GM04504 (cell line): ENCODE measurements at places on chromosomes 6 and 20.

- DNase-seq = no peak
Measured at GRCh38 chr20:33063271-33063670, 9.6 kb downstream of the BPIFB3 start.

DNA sequence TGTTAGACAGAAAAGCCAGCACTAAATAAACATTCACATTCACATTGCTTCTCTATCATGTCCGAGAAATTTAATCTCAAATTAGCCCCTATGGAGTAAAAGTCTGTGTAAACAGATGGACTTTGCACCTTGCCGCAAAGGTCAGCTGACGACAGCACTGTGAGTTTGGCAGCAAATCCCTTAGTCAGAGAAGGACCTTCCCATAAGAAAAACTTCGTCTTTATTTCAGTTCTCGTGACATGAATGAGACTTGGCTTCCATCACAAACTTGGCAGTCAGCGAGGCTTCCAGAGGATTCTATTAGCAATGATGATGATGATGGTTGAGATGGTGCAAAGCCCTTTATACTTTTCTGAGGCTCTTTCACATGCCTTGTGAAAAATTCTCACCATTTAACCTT is 133.7 kb upstream of the IFNGR1 start:
- DNase-seq = no peak

- DNase-seq = no peak
Measured at GRCh38 chr6:83708970-83709747, at the start of gene SNAP91. TSS of gene SNAP91 (minus strand) at chr6:83709101. CDS start at chr6:83707927, 1,174 bp downstream.

DNA sequence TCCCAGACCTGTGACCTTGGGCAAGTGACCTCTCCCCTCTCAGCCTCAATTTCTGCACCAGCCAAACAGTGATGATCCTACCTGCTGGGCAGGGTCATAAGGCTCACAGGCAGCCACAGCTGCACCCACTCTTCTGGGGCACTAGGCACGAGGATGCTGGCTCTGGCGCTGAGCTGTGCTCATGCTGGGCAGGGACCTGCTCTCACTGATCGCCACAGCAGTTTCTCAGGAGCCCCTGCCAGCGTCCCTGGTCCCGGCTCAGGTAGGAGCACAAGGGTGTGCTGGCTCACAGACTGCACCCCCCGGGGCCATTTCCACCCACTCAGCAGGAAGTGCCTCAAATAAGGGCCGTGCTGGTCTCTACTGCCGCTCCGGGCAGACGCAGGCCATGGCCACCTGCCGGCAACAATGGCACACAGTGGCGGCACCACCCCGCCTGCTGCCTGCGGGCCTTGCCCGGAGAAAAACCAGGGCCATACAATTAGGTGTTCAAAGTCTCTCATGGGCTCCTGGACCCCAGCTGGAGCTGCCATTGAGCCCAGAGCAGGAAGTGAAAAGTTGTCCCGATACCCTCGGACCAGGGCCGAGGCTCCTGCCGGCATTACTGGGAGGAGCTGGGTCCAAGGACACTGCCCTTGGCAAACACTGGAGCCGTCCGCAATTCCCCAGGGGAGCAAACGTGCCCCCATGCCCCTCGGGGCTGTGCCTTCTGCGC is 4.6 kb upstream of the CABLES2 start:
- DNase-seq = no peak

GRCh38 chr6:56958481-56958880 is 3.6 kb downstream of the BEND6 start:
- DNase-seq = no peak

DNA sequence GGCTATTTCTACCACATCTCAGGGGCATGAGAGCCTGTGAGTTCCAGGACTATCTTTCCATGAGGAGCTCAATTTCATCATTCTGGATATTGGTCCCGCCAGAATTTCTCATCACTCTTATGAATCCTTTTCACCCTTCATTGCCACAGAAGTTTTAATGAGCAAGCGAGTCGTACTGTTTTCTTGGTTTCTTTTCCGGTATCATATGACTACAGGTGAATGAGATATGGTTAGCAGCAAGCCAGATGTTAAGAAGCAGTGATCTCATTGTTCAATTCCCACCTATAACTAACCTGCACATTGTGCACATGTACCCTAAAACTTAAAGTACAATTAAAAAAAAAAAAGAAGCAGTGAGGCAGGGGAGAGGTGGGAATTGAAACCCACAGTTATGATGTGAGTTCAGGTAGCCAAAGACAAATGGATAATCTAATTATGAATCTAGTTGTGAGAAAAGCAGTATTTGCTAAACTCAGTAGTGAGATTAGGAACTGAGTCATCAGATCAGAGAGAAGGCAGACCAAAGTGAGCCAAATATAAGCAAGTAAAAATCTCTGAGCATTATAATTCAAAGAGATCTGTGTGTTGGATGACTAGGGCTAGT is 78.0 kb upstream of the ELOVL5 start:
- DNase-seq = no peak

DNA sequence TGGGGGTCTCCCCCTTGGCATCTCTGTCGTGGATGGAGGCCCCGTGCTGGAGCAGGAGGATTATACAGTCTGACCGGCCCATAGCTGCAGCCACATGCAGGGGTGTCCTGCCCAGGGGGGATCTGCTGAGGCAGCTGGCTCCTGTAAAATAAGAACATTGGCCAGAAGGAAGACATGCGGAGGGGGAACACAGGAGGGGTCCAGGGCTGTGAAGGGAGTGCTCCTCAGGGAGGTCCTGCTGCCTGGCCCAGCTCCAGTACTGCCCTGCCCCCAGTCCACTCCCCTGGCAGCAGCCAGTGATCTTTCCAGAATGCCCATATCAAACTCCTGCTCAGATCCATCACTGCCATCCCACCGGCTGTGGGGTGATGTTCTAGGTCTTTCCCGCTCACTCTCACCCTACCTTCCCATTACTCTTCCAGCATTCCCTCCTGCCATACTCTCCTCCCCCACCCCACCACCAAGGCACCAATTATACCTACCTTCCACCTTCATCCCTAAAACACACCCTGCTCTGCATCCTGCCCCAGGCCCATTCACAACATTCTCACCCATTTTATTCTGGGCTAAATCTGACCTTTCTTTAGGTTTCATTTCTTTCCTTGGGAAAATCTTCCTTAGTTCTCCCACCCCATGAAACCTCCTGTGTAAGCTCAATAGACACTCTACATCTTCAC is 9.7 kb downstream of the ANKRD60 start:
- DNase-seq = no peak

DNA sequence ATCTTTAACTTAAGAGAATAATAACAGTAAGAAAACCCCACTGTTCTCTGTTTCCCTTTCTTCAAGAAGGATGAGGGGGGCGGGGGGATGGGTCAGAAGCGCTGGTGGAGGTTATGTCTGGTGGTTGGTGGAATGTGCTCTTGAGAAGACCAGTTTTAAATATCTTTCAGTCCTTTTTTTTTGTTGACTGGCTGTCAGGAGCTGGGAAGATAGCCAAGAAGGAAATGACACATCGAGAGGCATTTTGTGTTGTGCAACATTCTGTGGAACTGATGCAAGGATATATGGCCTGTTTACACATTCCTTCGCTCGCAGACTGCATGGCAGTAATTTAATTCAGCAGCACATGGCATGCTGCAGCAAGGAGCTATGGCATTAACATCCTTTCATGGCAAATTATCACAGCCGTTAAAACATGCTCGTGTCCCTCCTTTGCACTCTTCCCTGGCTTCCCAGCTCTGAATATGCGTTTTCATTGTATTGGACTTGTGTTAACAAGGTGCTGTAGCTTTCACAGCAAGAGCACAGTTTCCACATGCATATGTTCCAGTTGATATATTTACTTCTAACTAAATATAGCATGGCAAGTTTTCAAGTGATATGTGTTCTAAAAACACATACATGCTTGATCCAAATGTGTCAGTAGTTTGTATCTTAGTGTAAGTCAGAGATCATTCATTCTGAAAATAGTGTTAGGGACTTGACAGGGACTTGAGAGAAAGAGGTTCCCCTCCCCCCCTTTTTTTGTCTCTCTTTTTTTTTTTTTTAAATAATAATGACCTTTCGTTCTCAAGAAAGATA is 68.2 kb upstream of the SUPT3H start:
- peak; percentile 98 for DNase-seq

DNA sequence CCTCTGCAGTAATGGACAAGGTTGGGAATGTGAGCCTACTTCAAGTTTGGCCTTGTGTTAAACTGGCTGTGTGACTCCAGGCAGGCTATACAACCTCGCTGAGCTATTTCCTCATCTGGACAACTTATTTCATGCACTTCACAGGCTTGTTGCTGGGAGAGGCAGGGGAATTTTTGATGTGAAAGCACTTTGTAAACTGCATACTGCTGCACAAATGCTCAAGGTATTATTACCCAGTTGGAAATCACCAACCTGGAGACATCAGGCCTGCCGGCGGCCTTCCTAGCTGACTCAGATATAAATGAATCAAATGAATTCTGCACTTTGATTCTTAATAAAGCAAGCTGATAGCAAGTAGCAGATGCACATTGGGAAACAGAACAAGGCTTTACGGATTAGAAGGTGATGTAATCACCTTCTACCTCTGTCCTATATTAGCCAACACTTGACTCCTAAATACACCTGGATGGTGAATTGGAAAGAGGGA is 10.1 kb downstream of the JARID2 start:
- no peak for DNase-seq

GRCh38 chr6:56370127-56370540 is 122.8 kb upstream of the COL21A1 start:
- DNase-seq = peak; percentile 43

DNA sequence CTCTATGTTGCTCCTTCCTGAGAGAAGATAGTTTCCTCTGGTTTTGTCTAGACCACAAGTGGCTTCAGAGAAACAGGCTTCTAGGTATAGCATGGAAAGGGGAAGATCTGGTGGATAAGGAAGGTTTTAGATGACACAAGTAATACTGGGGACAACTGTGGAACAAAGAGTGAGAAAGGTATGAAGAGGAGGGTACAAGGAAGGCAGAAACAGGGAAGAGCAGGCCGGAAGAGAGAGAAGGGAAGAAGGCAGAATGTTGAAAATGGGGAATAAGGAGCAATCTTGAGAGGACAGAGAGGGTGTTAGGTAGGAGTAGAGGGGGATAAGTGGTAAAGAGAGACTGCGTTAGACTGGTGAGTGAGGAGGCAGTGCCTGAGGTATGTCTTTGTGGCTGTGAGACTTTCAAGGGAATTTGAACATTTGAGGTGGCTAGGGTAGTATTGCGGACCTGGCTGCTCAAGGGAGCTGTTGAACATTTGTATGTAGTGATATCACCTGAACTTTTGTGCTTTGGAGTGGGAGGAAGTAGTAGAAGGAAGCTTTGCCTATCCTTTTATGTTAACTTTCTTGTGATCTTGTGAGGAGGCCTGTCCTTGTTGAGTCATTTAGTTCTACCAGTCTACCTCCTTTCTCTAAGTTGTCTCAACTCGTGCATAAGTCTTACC is 69.5 kb downstream of the FOXO3 start:
- DNase-seq = no peak

- peak; percentile 8 for DNase-seq
Measured at GRCh38 chr20:6122873-6123648, at the start of gene FERMT1. TSS of gene FERMT1 (minus strand) at chr20:6123030. CDS start at chr20:6119554, 3,476 bp downstream.

DNA sequence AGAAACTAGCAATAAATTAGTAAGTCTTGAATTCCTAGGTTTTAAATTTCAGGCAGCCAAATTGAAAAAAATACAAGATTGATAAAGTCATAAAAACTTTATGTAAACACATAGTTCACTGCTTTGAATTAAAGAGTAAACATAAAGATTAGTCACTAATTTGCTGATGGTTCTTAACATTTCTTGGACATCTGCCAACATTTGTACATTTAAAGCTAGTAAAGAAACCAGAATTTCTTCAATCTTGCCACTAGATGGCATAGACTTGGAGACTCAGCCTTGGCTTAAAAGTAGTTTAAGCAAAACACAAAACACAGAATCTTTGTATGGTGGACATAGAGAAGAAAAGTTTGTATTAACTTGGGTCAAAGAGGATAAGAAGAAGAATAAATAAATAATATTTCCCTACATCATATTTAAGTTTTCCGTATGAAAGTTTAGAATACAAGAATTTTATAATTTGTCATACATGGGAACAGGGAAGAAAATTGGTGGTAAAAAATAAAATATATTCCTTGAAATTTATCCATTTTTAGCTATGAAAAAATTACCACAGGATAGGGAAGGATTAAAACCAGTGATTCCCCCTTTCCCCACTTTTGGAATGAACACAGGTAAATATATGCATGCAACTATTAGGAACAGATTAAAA is 41.7 kb upstream of the FAM135A start:
- peak; percentile 28 for DNase-seq

GRCh38 chr20:63370618-63371187 is 9.6 kb upstream of the CHRNA4 start:
- no peak for DNase-seq

DNA sequence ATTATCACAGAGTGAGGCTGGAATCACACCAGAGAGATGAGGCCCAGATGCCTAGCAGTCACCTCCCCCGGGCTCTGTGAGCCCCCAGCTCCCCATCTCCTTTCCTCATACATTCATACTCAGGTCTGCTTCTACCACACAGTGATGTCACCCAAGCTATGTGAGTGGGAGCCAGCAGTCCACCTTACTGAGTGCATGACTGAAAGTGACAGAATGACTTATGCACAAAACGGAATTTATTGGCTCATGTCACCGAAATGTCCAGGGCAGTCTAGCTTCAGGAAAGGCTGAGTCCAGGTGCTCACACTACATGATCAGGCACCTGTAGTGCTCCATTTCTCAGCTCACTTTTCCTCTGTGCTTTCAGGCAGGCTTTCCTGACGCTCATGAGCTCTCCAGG is 36.7 kb upstream of the CCN6 start:
- DNase-seq = no peak

- DNase-seq = no peak
Measured at GRCh38 chr6:169802790-169803189, 51.4 kb downstream of the ERMARD start.

- DNase-seq = no peak
Measured at GRCh38 chr6:168989421-168989820, 264.2 kb downstream of the THBS2 start.

- peak; percentile 4 for DNase-seq
Measured at GRCh38 chr6:22471132-22471690, 98.2 kb upstream of the HDGFL1 start.

- no peak for DNase-seq
Measured at GRCh38 chr20:57594092-57594951, 25.9 kb downstream of the ZBP1 start.
